ENCODE measurements at places on chromosomes 13 and 19.

- DNase-seq: no peak
These were observed 10.6 kb downstream of the COL4A2 start for GRCh38 chr13:110317496-110318195.

GRCh38 chr13:56659041-56659471 is 481.7 kb upstream of the PRR20A start:
- no peak for DNase-seq

DNA sequence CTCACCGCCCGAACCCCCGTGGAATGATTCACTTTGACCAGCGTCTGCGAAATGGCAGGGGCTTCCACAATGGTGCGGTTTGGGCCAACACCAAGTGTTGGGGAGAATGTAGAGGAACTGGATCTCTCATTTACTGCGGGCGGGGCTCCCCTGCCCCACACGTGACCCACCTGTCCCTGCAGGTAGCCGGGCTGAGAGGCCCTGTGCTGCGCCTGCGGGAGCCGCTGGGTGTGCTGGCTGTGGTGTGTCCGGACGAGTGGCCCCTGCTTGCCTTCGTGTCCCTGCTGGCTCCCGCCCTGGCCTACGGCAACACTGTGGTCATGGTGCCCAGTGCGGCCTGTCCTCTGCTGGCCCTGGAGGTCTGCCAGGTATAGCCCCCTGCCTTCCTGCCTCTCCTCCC is 5.8 kb upstream of the FLT3LG start:
- no peak for DNase-seq

- DNase-seq: no peak
These were observed 47.4 kb upstream of the PCDH9 start for GRCh38 chr13:67277581-67277980.

DNA sequence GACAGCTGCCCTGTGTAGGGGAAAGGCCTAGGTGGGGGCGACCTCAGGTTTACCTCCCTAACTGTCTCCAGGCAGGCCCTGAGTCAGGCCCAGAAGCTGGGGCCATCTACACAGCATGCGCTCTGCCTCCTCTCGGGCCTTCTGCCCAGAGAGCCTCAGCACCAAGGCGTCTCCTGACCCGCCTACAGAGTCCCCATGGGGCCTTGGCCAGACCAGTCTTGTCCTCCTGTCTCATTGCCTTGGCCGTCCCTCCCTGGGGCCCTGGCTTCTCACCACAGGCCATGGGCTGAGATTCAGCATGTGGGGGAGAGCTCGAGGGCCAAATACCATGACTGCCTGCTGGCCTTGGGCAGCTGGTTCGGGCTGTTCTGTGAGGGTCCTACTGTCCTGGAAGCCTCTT is 59.0 kb downstream of the SMARCA4 start:
- DNase-seq: no peak

GRCh38 chr13:36717017-36717416 is 43.2 kb downstream of the SERTM1 start:
- DNase-seq: no peak

- DNase-seq: no peak
These were observed 218.3 kb downstream of the DCT start for GRCh38 chr13:94261163-94261562.

All from SHP77 (cell line).